ENCODE measurements at places on chromosomes 7 and 10.

- no peak for DNase-seq
Measured at GRCh38 chr10:125815764-125816163, 7.3 kb downstream of the UROS start.

DNA sequence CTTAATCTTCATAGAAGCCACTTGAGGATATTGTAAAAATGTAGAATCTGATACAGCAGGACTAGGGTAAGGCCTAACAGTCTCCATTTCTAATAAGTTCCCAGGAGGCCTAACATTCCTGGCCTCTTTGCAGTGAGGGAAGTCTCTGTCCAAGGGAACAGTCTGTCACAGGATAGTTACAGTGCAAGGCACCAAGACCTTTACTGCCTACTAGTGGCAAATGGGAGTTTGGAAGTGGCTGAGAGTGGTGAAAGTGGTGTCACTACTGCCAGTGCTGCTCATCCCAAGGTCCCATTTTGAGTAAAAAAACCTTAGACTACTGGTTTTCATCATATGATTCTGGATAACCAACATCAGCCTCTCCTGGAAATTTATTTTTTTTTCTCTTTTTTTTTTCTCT, 619.5 kb upstream of the SEMA3D start:
- DNase-seq = no peak

- peak; percentile 49 for DNase-seq
Measured at GRCh38 chr10:44386546-44387052, 1.7 kb upstream of the CXCL12 start.

DNA sequence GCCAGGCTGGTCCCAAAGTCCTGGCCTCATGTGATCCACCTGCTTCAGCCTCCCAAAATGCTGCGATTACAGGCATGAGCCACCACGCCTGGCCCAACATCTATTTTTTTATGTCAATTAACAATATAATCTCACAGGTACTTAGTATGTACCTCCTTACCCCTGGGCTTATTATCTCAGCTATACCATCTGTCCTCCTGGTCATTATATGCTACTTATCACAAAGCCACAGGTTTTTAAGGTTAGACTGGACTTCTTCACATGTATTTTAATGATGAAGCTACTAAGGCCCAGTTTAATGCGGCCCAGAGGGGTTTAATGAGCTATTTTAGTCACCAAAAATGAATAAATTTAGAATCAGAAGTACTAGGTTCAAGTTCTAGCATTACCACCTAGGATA, 3.4 kb downstream of the NSUN6 start:
- no peak for DNase-seq

- DNase-seq = no peak
Measured at GRCh38 chr10:98300526-98301229, 32.7 kb upstream of the LOXL4 start.

- no peak for DNase-seq
Measured at GRCh38 chr10:63885156-63885555, 364.0 kb downstream of the REEP3 start.

- DNase-seq = no peak
Measured at GRCh38 chr10:48503293-48503911, 101.5 kb downstream of the ARHGAP22 start.

GRCh38 chr10:69428165-69428564, 11.4 kb upstream of the TACR2 start:
- no peak for DNase-seq

GRCh38 chr10:128102480-128103228, 23.6 kb downstream of the MKI67 start:
- no peak for DNase-seq

GRCh38 chr10:21317902-21318301, 207.6 kb downstream of the SKIDA1 start:
- DNase-seq = no peak

- DNase-seq = no peak
Measured at GRCh38 chr7:112206991-112207592, 597 bp downstream of the ZNF277 start.

GRCh38 chr7:157544226-157544625, 207.4 kb downstream of the DNAJB6 start:
- DNase-seq = no peak

DNA sequence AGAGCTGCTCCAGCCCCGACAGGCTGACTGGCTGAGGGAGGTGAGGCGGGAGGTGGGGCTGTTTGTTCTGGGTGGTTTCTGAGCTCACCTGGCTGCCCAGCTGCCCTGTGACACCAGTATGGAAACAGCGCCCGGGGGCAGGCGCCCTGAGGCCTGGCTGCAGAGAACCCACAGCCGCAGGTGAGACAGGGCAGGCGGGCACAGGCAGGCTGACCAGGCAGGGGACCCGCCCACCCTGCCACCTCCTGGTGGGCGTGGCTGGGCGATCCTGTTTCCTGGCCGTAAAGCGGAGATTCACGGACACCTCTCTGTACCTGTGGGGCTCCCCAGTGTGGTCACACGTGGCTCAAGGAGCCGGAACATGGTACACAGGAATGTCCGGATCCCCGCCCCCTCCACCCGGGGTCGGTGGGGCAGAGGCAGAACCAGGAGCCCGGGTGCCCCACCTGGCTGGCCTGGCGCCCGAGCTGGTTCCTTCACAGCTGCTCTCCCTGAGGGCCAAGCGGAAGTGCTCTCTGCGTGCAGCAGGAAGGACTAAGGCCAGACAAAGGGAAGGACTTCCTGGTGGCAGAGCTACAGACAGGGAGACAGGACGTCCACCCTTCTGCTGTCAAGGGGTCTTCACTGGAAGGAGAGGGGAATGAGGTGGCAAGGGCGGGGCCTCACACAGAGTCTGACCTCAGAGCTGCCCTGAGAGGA, 3.9 kb downstream of the MICALL2 start:
- DNase-seq = peak; percentile 99

- no peak for DNase-seq
Measured at GRCh38 chr7:67448271-67448670, 451.6 kb downstream of the TYW1 start.

DNA sequence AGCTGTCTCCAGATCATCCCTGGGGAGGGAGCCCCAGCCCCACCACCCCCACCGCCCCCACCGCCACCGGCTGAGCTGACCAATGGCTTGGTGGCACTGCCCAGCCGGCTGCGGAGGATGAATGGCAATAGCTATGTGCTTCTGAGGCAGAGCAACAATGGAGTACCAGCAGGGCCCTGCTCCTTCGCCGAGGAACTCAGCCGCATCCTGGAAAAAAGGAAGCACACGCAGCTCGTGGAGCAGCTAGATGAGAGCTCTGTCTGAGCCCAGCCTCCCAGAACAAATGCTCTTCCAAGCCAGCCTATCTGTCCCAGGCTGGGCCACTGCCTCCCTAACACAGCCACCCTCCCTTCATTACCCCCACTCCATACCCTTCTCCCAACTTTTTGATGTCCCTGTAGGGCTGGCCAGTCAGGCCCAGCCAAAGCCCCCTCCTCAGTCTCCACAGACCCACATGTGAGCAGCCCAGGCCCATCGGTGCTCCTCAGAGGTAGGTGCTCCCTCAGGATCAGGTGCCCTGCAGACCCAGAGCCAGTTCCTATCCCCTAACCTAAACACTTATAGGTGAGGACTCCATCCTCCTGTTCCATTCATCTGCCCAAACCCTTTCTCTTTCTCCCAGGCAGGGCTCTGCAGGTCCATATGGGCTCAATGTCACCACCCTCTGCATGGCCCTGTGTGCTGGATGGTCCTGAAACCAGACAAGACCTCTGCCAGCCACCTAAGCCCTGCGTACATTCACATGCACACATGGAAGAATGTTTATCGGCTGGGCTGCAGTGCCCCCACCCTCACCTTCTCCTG, 3.2 kb downstream of the MRPL43 start:
- DNase-seq = no peak

DNA sequence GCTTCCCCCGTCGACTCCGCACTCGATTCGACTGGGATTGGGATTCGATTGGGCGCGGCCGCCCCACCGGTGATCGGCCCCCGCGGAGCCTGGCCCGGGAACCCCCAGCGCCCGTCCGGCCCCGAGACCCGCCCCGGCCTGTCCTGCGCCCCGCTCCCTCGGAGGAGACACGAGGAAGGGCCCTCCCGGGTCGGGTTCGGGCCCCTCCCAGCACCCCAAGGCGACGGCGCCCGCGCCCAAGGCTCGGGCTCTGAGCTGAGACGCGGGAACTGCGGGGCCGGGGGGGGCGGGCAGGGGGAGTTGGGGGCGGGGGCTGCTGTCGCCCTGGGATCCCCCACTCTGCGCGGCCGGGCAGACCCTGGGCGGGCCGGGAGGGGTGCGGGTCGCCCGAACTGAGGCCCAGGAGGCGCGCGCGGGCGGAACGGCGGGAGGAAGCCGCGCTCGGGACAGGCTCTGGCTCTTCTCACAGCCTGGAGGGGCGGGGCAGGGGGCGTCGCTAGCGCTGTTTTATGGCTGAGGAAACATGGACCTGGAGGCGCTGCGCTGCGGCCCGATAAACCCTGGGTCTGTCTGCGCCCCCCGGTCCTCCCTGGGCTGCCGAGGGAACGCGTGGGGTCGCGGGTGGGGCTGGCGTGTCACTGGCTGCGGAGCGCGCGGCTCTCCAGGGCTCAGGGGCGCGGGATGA, 1.7 kb upstream of the NKX6-2 start:
- no peak for DNase-seq

DNA sequence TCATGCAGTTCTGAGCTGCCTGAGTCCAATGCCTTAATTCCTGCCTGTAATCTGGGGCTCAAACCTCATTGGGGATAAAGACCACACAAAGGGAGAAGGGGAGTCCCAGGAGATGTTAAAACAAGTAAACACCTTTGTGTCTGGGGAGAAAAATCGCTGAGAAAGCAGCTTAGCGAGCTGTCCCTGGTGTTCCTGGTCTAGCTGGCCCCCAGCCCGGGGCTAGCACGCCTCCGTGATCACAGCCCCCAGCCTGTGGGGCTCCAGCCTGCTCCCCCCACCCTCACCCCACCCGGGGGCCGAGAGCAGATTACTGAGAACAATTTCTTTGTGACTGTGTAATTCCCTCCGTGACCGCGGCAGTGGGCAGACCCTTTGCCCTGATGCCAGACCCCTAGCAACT, 24.8 kb downstream of the DPCD start:
- no peak for DNase-seq

- DNase-seq = peak; percentile 95
Measured at GRCh38 chr10:17787087-17787961, 21.8 kb upstream of the MRC1 start.

DNA sequence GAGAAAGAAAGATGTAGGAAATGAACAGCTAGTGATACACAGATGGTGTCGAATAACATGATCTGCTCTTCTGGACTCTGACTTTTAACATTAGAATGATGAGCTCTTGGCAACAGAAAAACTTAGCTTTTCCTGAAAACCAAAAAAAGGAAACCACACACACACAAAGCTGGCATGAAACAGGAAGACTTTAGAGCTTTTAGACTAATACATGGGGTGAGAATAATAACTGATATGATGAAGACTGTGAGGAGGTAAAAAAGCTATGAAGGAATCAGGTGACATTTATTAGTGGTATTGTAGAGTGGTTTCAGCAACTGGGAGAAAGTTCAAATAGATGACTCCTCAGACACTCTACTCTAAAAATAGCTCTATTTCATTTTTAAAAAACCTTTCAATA, 491.9 kb downstream of the PARD3 start:
- DNase-seq = no peak

DNA sequence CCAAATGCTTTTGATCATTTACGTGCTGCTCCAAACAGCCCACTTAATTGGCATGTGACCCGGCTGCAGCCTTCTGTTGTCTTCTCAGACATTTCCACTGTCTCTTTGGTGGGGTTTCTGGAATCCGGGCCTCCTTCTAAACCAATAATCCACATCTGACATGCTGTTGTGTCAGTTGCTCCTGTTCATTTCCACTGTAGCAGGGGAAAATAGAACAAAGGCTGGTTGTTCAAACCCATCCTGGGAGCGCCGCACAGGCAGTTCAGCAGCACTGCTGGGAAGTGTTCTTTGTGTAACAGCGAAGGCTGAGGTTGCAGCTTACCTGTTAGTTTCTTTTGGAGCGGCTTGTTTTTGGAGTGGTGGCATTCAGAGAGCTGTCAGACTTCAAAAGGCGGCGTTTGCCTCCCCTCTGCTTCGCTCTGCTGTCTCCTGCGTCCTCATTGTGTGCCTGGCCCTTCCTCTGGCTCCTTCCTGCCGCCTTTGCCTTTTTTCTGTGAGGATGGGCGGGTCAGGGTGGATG, 149.4 kb downstream of the SNX10 start:
- DNase-seq = no peak

DNA sequence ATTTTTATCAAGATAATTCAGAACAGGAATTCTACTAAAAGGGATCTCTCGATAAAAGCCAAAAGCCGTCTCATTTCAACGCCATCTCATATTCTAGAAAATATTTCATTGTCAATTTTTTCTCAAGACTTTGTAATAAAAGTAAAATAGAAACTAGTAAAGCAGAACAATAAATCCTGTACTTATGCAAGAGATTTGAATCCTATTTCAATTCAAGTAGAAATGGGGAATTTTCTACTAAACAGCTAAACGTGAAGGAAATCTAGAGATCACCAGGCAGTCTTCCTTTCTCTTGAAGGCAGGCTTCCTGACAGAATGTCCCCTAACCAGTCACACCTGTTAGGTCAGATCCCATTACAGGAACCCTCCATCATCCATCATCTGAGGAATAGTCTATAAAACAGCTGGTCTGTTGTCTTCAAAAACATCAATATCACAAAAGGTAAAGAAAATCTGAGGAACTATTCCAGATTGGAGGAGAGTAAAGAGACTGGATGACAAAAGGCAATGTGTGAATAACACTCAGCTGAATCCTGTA, 23.7 kb downstream of the USP6NL start:
- peak; percentile 92 for DNase-seq

DNA sequence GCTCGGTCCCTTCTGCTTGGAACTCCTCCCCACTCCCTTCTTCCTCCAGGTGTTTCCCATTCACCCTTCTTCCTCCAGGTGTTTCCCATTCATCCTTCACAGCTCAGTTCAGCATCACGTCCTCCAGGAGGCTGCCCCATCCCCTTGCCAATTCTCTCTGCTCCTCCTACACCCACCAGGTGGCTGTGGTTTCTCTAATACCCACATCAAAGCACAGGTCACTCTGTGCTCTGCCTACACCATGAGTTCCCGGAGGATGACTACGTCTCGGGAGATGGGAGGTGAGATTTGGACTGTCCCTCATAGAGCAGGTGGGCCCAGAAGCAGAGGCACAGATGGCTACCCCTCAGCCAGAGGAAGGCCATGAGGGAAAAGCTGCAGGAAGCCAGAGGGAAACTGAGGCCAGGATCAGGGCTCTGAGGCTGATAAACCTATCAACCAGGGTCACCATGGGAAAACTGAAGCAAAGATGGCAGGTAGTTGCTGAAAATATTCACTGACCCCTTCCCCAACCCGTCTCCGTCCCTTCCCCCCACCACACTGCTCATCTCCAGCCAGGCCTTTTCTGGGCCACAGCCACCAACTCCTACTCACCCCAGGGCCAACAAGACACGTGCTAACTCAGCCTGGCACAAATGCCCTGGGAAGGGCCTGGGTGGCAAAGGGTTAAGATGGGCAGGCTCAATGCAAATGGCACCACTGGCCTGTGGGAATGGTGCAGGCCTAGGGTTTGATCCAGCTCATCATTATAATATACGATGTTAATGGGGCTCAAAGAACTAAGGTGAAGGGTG, 56.6 kb upstream of the CPXM2 start:
- DNase-seq = no peak

DNA sequence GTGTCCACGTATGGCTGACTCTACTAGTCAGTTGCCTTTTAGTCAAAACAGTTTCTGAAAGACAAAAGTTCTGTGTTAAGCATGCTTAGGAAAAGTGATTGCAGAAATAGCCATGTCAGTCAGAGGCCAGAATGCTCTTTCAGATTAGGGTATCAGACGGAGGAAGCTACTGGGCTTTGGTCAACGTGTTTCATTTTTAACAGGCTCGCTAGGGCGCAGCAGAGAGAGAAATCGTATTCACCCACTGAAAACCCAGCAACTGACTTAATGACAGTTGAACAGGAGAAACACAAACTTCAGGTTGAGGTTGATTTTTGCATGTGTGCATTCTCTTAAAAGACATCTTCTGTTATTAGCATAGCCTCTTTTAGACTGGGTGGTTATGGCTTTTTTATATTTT, 322.6 kb upstream of the KIAA1217 start:
- no peak for DNase-seq
